ENCODE measurements at places on chromosomes 3 and 15. TPM values are rescaled to one million over a fixed set of nuclear protein-coding genes. Genes with fewer than 3 reads are reported as not detected.
A peak's percentile ranks its signal among the peaks of the same experiment; 100 is the strongest.

GRCh38 chr3:197458179-197458707 lies 97.5 kb downstream of the BDH1 start:
- no peak overlapping the region for H3K4me3 ChIP-seq
- DNase-seq, result peak; percentile 56
- peaks cover 19% of the 10 kb centered on the region for H3K4me1 ChIP-seq
- H3K27ac ChIP-seq, result no peak overlapping the region

DNA sequence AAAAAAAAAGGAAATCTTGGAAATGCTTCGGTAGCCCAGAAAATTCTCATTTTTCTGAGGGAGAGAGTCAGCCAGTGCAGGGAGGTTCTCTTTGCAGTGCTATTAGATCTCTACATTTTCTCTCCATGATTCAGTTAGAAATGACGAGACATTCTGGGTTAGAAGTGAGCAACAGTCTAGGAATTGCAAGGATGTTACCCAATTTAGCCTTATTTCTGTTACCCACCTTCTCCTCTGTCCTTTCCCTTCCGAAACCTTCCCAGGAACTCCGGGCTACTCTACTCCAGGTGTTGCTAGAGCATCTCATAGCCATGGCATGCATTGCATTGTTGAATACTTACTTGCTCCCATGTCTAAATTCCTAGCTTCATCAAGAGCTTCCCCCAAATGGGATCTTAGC lies 106.8 kb downstream of the EDEM1 start:
- no peak overlapping the region for H3K4me3 ChIP-seq
- no peaks in the 10 kb centered on the region for H3K4me1 ChIP-seq
- DNase-seq, result no peak

GRCh38 chr3:27960133-27960532 lies 238.0 kb upstream of the EOMES start:
- no peak for DNase-seq
- no peaks in the 10 kb centered on the region for H3K4me1 ChIP-seq
- H3K36me3 ChIP-seq, result no peaks in the 10 kb centered on the region
- H3K4me3 ChIP-seq, result no peak overlapping the region
- no peaks in the 10 kb centered on the region for H3K27me3 ChIP-seq

DNA sequence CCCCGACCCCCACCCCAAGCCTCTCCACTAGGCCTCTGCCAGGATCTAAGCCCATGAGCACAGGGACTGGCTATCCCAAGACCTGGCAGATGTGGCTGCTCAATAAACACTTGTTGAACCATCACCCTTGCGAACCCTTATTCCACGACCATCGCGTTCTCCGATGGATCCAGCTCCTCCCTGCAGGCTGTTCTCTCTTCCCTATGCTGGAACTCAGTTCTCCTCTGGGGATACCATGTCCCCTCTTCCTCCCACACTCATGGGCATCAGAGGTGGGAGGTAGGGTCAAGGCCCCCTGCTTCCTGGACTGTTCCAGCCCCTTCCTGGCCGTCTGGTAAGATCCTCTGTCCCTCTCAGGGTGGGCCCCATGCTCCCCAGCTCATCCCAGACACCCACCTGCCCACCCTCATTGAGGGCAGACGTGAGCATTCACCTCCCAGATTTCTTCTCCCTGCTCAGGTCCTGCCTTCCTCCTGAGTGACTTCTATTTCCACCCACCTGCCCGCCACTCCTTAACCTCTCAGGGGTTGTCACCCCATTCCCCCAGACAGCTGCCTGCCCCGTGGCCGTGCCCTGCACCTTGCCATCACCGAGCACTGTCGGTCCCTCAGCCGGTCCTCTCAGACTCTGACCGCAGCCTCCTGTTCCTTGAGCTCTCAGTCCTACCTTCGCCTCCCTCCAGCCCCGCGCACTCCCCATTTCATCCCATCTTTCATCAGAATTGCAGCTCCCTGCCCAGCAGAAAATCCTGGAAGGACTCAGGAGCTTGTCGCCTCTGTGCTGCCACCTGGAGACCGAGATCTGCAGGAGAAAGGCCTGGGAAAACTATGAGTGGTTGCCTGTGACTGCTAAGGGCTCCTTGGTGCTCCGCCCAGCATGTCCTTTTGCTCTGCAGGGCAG lies 42.0 kb downstream of the PML start:
- H3K36me3 ChIP-seq, result peaks cover 56% of the 10 kb centered on the region
- DNase-seq, result no peak
- H3K4me3 ChIP-seq, result no peak overlapping the region
- H3K27ac ChIP-seq, result no peak overlapping the region

DNA sequence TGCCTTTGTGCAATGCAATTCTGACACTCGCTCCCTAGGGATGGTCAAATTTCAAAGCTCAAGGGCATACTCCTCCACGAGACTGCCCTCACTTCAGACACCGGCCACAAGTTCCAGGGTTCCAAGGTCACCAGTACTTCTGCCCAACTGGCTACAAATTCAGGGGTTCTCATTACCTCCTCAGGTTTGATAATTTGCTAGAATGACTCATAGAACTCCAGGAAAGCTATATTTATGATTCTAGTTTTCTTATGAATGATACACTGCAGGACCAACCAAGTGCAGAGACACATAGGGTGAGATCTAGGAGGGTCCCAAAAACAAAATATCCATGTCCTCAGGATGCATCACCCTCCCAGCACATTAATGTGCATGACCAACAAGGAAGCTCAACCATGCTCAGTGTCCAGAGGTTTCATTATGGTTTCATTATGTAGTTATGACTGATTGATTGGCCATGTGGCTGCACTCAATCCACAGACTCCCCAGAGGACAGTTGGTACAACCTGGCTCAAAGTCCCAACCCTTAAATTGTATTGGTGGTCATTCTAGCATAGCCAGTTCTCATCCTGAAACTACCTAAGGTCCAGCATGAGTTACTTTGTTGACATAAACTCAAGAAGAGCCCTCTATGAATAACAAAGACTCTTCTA lies 170.4 kb upstream of the LRRN1 start:
- H3K27ac ChIP-seq, result no peak overlapping the region
- no peaks in the 10 kb centered on the region for H3K4me1 ChIP-seq
- no peaks in the 10 kb centered on the region for H3K27me3 ChIP-seq
- no peak overlapping the region for H3K4me3 ChIP-seq
- no peaks in the 10 kb centered on the region for H3K36me3 ChIP-seq

DNA sequence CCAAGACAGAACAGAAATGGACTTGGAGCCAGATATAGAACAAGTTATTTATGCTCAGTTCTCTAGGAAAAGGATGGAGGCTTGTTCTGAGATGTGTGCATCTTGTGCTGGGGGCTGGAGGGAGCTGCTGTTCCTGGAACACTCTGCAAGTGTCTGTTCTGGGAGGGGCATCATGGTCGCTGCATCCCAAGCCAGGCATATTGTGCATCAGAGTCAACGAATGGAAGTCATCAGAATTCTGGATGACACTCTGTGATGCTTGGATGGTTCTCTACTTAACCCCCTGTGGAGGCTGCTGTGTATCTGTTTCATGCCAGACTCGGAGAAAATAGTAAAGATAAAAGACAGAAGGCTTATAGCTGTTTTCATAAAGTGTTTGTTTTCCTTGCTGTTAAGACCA lies 34.7 kb downstream of the RPL22L1 start:
- H3K36me3 ChIP-seq, result no peaks in the 10 kb centered on the region
- no peaks in the 10 kb centered on the region for H3K27me3 ChIP-seq
- H3K27ac ChIP-seq, result no peak overlapping the region

- H3K36me3 ChIP-seq, result no peaks in the 10 kb centered on the region
- DNase-seq, result no peak
- H3K27me3 ChIP-seq, result no peaks in the 10 kb centered on the region
- no peak overlapping the region for H3K4me3 ChIP-seq
These were observed 1265.0 kb upstream of the ALCAM start for GRCh38 chr3:104101736-104102135.

- no peak for DNase-seq
- no peak overlapping the region for H3K27ac ChIP-seq
- no peaks in the 10 kb centered on the region for H3K36me3 ChIP-seq
- no peaks in the 10 kb centered on the region for H3K27me3 ChIP-seq
- no peak overlapping the region for H3K4me3 ChIP-seq
- no peaks in the 10 kb centered on the region for H3K4me1 ChIP-seq
These were observed 154.0 kb upstream of the CTDSPL start for GRCh38 chr3:37707428-37708372.

- no peak for DNase-seq
- no peak overlapping the region for H3K4me3 ChIP-seq
- H3K27me3 ChIP-seq, result no peaks in the 10 kb centered on the region
- H3K4me1 ChIP-seq, result no peaks in the 10 kb centered on the region
These were observed 15.1 kb downstream of the GMNC start for GRCh38 chr3:190847436-190847835.

- no peak overlapping the region for H3K4me3 ChIP-seq
- H3K4me1 ChIP-seq, result no peaks in the 10 kb centered on the region
- H3K27me3 ChIP-seq, result peaks cover 7% of the 10 kb centered on the region
- DNase-seq, result no peak
These were observed 109.7 kb downstream of the LRRK1 start for GRCh38 chr15:101028772-101029438.

- DNase-seq, result no peak
- H3K36me3 ChIP-seq, result no peaks in the 10 kb centered on the region
- H3K27ac ChIP-seq, result no peak overlapping the region
- no peaks in the 10 kb centered on the region for H3K27me3 ChIP-seq
- H3K4me3 ChIP-seq, result no peak overlapping the region
These were observed 26.5 kb downstream of the PLOD2 start for GRCh38 chr3:146134348-146135117.

The OIP5 gene
- total RNA-seq, result 19.5 TPM

DNA sequence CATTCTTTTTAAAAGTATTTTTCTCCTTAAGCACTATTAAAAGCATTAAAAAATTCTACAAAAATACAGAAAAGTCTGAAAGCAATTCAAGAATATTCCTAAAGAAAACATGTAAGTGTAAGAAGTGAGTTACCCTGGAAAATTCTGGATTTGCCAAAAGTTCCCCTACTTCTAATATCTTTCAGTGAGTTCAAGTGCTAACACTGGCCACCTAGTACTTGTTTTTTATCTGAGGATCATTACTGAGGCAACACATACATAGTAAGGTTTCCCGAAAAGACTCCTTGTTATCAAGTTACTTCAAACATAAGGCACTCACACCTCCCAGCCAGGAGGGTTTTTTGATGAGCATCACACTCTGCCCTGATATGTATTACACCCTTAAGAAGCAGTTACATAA lies 158.4 kb downstream of the TIGIT start:
- H3K4me3 ChIP-seq, result no peak overlapping the region
- no peaks in the 10 kb centered on the region for H3K27me3 ChIP-seq
- no peaks in the 10 kb centered on the region for H3K36me3 ChIP-seq
- no peak overlapping the region for H3K27ac ChIP-seq
- H3K4me1 ChIP-seq, result no peaks in the 10 kb centered on the region

- DNase-seq, result no peak
- H3K4me3 ChIP-seq, result no peak overlapping the region
- peaks cover 55% of the 10 kb centered on the region for H3K4me1 ChIP-seq
- no peaks in the 10 kb centered on the region for H3K27me3 ChIP-seq
These were observed 8.6 kb downstream of the TLR9 start for GRCh38 chr3:52216585-52217408.

- no peaks in the 10 kb centered on the region for H3K4me1 ChIP-seq
- no peak for DNase-seq
- H3K27me3 ChIP-seq, result no peaks in the 10 kb centered on the region
- no peak overlapping the region for H3K27ac ChIP-seq
These were observed 375.2 kb downstream of the LSAMP start for GRCh38 chr3:116070061-116070460.

DNA sequence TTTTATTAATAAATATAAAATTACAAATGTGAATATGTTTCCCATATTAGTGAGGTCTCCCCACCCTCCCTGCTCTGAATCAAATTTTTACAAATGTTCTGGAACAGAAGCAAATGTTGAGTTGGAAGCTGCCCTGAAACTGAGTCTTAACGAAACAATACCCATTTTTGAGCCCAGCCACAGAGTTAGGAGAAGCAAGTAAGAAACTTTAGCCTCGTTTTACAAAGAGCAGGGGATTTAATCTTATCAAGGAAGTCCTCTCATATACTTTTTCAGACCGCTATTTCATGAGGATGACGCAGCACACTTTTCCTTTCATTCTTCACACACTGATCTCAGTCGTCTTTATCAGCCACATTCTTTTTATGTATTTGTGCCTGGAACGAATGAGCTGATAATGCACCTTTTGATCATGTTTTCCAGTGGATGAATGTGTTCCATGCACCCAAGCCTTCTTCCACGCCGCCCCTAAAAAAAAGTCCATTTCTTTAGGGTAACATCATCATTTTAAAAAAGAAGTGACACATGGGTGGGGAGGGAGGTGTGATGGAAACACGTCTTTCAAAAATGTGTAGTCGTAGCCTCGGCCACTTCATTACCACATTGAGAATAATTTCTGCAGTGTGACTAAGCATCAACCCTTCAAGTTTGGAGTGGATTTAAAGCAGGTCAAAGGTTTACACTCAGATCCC lies 48.1 kb downstream of the SETMAR start:
- H3K27me3 ChIP-seq, result no peaks in the 10 kb centered on the region
- no peak overlapping the region for H3K27ac ChIP-seq

- no peak overlapping the region for H3K4me3 ChIP-seq
- DNase-seq, result no peak
- no peaks in the 10 kb centered on the region for H3K36me3 ChIP-seq
- no peaks in the 10 kb centered on the region for H3K4me1 ChIP-seq
- no peak overlapping the region for H3K27ac ChIP-seq
- H3K27me3 ChIP-seq, result no peaks in the 10 kb centered on the region
These were observed 35.2 kb upstream of the SLC24A5 start for GRCh38 chr15:48085591-48085930.

The BOC gene
- 5.5 TPM for total RNA-seq

GRCh38 chr3:146221276-146221675 lies 29.6 kb downstream of the PLSCR4 start:
- no peak for DNase-seq
- H3K36me3 ChIP-seq, result no peaks in the 10 kb centered on the region
- H3K4me3 ChIP-seq, result no peak overlapping the region
- H3K4me1 ChIP-seq, result no peaks in the 10 kb centered on the region
- H3K27ac ChIP-seq, result no peak overlapping the region
- H3K27me3 ChIP-seq, result no peaks in the 10 kb centered on the region

DNA sequence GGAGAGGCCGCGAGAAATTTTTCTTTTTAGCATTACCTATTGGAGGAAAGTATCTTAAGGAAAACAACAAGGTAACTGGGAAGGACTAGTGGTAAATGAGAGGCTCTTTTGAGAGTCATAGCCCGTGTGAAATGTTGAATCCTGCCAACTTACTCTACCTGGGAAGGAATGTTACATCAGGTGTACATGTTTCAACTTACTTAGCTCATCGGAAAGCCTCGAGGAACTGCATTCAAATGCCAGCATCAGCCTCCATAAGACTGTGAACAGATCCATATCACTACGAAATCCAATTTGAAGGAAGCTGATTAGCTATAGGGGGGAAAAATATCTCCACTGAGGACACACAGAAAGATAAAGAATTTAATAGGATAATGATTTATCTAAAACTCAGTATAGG lies 72.3 kb upstream of the PDZRN3 start:
- DNase-seq, result no peak
- H3K27me3 ChIP-seq, result no peaks in the 10 kb centered on the region
- H3K4me1 ChIP-seq, result no peaks in the 10 kb centered on the region
- H3K27ac ChIP-seq, result no peak overlapping the region

GRCh38 chr15:101641894-101642293 lies 10.3 kb downstream of the TM2D3 start:
- no peaks in the 10 kb centered on the region for H3K4me1 ChIP-seq
- peaks cover 32% of the 10 kb centered on the region for H3K36me3 ChIP-seq
- no peaks in the 10 kb centered on the region for H3K27me3 ChIP-seq
- peak; percentile 51 for DNase-seq
- no peak overlapping the region for H3K4me3 ChIP-seq

All from thymus (tissue), 14 donors.